CD4-positive, alpha-beta T cell (primary cell): ENCODE measurements at places on chromosomes 3 and 15. TPM values are rescaled to one million over a fixed set of nuclear protein-coding genes. Genes with fewer than 3 reads are reported as not detected.

- peaks cover 15% of the 10 kb centered on the region for H3K4me1 ChIP-seq
- peak overlapping the region; percentile 63 for H3K4me3 ChIP-seq
- no peaks in the 10 kb centered on the region for H3K36me3 ChIP-seq
- H3K27ac ChIP-seq = no peak overlapping the region
- no peaks in the 10 kb centered on the region for H3K27me3 ChIP-seq
These were observed 593 bp downstream of the TMOD2 start for GRCh38 chr15:51751697-51752683.

DNA sequence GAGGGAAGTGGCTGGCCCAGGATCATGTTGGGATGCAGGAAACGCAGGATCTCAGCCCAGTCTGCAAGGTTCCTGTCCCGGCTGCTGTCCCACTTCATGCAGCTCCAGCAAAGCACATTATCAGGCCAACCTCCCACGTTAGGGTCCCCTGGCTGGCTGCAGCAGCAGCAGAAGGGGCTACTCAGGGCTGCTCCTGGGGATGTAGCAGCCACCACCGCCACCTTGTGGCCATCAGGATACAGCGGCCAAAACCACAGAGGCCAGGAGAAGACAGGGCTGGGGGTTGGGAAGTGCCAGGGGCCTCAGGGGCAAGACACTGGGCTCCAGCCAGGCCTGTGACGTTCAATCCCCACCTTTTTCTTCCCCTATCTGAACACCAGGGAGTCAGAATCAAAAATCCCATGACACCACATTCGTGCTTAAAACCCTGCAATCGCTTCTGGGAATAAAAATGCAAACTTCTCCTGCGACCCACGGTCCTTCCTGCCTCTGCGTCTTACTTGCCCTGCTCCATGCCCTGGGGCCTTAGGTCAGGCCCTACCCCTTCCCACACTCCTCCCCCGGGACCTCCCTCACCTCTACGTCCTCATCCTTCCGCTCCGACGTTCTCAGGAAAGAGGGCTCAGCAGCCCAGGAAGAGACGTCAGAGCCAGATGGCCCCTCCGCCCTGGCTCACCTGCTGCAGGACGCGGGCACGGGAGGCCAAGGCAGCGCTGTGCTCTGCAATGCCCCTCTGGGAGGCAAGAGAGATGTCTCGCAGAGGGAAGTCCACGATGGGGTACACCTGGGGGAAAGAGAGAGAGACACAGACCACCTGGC is 21.5 kb downstream of the SSUH2 start:
- no peaks in the 10 kb centered on the region for H3K27me3 ChIP-seq
- no peaks in the 10 kb centered on the region for H3K36me3 ChIP-seq
- no peak overlapping the region for H3K27ac ChIP-seq
- no peak for DNase-seq
- peaks cover 3% of the 10 kb centered on the region for H3K4me1 ChIP-seq

DNA sequence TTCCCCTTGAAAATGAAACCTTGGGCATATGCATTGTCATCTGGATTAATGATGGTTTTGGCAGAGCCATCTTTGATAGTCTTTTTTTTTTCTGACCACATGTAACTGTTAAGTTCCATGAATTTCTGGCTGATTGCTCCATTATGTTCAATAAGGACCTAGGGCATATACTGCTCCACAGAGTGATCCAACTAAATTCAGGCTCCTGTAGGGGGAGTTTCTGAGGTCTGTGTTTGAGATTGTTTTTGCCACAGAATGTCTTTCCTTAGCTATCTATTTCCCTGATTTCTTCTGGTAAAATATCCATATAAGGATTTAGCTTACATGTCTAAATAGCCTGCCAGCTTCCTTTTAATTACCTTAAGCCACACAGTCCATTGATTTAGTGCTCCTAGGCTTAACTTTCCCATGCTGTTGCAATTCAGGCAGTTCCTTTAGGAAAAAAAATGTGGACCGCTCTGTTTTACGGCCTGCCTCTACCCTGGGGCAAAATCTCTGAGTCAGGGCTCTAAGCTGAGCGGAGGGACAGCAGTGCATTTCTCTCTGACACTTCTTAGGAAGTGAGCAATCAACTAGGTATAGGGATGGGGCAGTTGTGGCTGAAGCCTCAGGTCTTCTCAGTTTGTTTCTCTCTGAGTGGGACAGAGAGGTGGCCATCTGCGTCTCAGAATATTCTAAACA is 796.2 kb downstream of the NR2F2 start:
- H3K4me3 ChIP-seq = no peak overlapping the region
- no peak for DNase-seq
- no peak overlapping the region for H3K27ac ChIP-seq
- no peaks in the 10 kb centered on the region for H3K4me1 ChIP-seq
- no peaks in the 10 kb centered on the region for H3K27me3 ChIP-seq

DNA sequence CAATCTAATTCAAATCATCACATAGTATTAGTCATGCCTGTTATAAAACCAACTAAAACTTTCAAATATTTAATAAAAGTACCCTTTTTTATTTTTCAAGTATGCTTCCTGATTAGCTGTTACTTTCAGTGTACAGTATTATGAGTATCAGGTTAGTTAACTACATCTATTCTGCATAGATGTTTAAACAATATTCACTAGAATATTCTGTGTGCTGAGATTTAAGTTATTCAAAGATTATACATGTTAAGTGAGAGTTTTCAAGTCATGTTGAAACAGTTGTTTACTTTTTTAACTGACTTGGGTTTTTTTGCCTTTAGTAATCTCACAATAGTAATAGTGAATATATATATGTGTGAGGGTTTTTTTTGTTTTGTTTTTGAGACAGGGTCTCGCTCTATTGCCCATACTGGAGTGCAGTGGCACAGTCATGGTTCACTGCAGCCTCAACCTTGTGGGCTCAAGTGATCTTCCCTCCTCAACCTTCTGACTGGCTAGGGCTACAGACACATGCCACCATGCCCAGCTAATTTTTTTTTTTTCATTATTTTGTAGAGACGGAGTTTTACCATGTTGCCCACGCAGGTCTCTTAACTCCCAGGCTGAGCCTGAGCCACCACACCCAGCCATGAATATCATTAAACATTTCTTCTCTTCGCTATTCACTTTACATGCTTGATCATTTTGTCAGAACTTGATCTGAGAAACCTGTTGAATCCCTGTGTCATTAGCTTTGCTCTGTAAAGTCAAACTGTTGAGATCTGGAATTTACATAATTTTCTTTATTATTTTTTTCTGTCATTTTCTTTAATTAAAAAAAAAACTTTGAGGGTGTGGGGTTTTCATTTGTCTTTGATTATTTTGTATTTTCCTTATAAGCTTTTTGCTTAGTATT is 286.2 kb upstream of the UBE2E1 start:
- H3K27ac ChIP-seq = no peak overlapping the region
- no peak overlapping the region for H3K4me3 ChIP-seq
- DNase-seq = no peak
- H3K36me3 ChIP-seq = no peaks in the 10 kb centered on the region

DNA sequence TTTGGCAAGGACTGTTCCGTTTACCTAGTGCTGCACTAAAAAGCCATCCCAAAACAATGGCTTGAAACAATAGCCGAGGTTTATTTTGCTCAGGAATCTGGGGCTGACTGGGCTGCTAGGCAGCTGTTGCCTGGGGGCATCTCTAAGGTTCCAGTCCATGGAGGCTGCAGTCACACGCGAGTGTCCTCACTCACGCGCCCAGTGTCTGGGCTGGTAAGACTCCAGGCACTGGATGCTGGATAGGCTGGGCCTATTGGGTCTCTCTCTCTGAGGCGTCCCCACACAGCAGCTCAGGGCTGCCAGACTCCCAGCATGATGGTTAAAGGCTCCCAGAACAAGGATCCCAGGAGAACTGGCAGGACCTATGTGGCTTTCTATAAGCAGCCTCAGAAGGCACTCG is 34.2 kb downstream of the ALS2CL start:
- H3K27ac ChIP-seq = no peak overlapping the region
- no peak overlapping the region for H3K4me3 ChIP-seq
- H3K4me1 ChIP-seq = no peaks in the 10 kb centered on the region
- H3K36me3 ChIP-seq = no peaks in the 10 kb centered on the region
- no peak for DNase-seq

DNA sequence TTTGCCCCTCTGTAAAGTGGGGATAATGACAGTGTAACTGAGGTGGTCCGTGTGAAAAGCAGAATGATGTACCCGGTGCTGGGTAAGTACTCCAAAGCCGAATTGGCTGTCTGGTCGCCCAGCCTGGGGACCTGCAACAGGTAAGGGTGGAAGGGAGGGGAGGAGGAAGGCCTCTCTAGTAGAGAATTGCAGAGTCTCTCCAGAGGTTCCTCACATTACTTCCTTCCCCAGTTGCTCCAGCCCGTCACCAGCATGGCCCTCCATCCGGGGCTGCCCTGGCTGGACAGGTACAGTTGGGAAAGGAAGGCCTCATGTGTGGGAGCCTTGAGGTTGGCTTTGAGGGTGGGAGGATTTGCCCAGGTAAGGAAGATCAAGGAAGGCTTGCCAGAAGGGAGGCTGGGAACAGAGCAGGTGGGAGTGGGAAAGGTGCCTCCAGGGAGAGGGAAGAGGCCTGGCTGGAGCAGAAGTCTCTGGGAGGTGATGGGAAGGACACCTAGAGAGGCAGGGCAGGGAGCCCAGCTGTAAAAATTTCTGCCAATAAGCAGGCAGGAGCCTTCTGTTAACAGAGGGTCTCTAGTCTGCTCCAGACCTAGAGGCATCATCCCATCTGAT is 1.7 kb upstream of the PSTPIP1 start:
- no peak for DNase-seq
- peak overlapping the region; percentile 88 for H3K27ac ChIP-seq
- no peak overlapping the region for H3K4me3 ChIP-seq
- H3K36me3 ChIP-seq = peaks cover 5% of the 10 kb centered on the region
- H3K27me3 ChIP-seq = no peaks in the 10 kb centered on the region

- no peak for DNase-seq
- H3K27ac ChIP-seq = no peak overlapping the region
- H3K36me3 ChIP-seq = no peaks in the 10 kb centered on the region
- no peaks in the 10 kb centered on the region for H3K27me3 ChIP-seq
These were observed 1.4 kb downstream of the MAPKBP1 start for GRCh38 chr15:41775651-41776050.

GRCh38 chr3:67006460-67006859 is 8.4 kb downstream of the KBTBD8 start:
- H3K4me3 ChIP-seq = no peak overlapping the region
- no peak overlapping the region for H3K27ac ChIP-seq
- H3K4me1 ChIP-seq = peaks cover 4% of the 10 kb centered on the region
- H3K27me3 ChIP-seq = no peaks in the 10 kb centered on the region
- H3K36me3 ChIP-seq = peaks cover 38% of the 10 kb centered on the region

DNA sequence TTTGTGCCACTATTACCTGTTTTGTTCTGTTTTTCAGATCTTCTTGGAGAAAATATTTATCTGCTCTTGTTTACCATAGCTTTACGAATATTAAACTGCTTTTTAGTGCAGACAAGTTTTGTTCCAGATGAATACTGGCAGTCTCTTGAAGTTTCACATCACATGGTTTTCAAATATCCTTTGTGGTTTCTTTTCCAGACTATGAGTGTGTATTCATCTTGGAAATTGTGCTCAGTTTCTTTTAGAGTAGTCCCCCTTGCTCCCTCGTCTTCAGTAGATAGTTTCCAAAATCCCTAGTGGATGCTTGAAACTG is 1.2 kb downstream of the PIGB start:
- H3K27ac ChIP-seq = no peak overlapping the region
- peak overlapping the region; percentile 69 for H3K4me3 ChIP-seq

Gene PLIN1
- 0.08 TPM for total RNA-seq

Gene CNTN4
- total RNA-seq = not detected
